Activated T-cell treated with anti-CD3 and anti-CD28 coated beads, Interleukin-2, amount 50 U/mL, for 1 hour (primary cell): ENCODE measurements at places on chromosomes 7 and 10.

DNA sequence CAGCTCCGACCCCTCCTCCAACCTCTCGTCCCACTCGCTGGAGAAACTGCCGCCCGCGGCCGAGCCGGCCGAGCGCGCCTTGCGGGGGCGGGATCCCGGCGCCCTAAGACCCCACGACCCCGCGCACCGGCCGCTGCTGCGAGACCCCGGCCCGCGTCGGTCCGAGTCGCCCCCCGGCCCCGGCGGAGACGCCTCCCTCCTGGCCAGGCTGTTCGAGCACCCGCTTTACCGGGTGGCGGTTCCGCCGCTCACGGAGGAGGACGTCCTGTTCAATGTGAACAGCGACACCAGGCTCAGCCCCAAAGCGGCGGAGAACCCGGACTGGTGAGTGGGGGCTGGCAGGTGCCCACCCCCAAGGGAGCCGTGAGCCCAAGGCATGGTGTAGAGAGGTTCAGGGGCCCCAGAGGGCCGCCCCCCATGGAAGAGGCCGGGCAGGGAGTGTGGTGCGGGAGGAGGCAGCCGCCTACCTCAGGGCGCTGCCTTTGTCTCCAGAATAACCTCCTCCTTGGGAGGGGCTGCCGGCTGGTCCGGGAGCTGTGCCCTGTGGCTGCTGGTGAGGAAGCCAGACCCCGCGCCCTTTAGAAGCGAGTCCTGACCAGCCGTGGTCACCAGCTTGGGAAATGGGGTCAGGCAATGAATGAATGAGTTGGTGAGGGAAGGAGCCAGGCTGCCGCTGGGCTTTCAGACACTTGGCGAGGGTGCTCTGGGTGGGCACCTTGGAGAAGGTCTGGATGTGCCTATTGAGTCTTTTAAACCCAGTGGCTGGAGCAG, 1.3 kb downstream of the FAM20C start:
- DNase-seq, result no peak

DNA sequence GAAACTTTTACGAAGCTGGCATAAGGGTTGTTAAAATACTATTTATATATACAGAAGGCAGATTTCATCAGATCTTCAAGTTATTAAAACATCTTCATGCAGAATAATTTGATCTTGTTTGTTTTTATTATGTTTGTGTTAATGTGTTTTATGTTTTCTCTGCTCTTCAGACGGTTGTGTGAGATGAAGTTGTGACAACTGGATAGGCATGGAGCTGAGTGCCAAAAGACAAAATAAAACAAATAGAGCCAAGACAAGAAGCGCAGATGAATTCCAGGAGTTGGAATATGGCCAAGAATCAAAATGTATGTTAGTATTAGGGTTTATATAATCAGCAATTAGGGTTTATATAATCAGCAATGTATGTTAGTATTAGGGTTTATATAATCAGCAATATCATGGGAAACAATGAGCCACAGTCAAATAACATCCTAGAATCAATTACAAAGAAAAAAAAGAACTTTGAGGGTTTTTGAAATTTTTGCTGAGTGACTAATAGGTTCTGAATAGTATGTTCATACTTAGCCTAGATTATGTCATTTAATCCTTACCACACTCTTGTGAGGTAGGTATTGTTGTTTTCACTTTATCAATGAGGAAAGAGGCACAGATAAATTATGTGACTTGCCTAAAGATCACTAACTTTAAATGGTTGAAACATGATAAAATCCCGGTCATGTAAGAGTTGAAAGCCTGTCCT, 488.0 kb upstream of the STEAP1 start:
- no peak for DNase-seq

- no peak for DNase-seq
Observed at GRCh38 chr10:69955211-69955805, 97.3 kb upstream of the MACROH2A2 start.

- no peak for DNase-seq
Observed at GRCh38 chr7:17844514-17845196, 95.6 kb downstream of the SNX13 start.

- no peak for DNase-seq
Observed at GRCh38 chr10:72316386-72316700, 38.4 kb downstream of the DNAJB12 start.

DNA sequence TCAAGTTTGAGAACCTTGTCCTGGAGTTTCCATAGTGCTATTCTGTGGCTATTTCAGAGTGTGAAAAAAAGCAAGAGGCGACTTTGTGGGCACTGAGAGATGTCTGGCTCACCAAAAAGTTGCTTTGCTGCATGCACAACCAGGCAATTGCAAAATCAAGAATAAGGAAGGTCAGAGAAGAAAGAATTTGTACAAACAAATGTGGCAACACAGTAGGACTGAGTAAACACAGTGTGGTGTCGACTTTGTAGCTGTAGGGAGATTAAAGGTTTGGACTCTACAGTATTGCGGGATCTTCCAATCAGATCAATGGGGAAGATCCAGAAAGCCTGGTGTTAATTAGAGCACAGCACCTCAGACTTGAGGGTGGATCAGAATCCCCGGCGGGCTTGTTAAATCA, 88.1 kb upstream of the PLPP4 start:
- no peak for DNase-seq

DNA sequence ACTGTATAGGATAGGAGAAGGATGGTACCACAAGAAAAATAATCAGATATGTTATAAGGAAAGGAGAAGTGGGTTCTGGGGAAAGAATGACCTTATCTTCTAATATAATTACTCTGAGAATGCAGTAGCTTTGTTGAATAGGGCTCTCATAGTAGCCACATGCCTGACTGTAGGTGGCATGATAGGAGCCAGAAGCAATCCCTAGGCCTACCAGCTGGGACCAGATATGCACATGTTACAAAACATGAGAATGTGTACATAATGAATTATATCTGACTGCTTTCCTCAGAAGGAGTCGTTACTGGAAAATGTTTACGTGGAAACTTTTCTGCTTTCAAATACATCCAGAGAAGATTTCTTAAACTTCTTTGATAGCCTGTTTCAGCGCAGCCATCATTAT, 53.2 kb upstream of the FAM3C start:
- DNase-seq, result no peak
